ENCODE measurements at places on chromosomes 2 and 18. TPM values are rescaled to one million over a fixed set of nuclear protein-coding genes. Genes with fewer than 3 reads are reported as not detected.

DNA sequence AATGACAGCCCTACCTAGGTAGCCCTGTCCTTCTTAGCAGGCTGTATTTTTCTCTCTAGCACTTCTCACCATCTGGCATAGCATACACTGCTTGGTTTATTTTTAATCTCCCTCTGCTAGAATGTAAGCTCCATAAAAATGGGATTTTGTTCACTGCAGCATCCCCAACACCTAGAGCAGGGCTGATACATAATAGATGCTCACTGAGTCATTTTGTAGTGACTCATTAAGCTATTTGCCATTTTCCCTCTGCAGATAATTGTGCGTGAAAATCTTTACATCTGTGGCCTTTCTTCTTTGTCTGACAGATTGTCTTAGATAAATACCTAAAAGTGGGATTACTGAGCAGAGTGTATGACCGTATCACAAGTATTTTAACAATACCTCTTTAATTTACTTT, 82.5 kb downstream of the CERS6 start:
- no peak for DNase-seq

- peak; percentile 71 for DNase-seq
Observed at GRCh38 chr2:119659601-119660342, 19.2 kb upstream of the TMEM177 start.

- DNase-seq = no peak
Observed at GRCh38 chr2:240670402-240670801, 12.3 kb downstream of the AQP12B start.

GRCh38 chr2:36596397-36596796, 1.6 kb downstream of the FEZ2 start:
- DNase-seq = no peak

DNA sequence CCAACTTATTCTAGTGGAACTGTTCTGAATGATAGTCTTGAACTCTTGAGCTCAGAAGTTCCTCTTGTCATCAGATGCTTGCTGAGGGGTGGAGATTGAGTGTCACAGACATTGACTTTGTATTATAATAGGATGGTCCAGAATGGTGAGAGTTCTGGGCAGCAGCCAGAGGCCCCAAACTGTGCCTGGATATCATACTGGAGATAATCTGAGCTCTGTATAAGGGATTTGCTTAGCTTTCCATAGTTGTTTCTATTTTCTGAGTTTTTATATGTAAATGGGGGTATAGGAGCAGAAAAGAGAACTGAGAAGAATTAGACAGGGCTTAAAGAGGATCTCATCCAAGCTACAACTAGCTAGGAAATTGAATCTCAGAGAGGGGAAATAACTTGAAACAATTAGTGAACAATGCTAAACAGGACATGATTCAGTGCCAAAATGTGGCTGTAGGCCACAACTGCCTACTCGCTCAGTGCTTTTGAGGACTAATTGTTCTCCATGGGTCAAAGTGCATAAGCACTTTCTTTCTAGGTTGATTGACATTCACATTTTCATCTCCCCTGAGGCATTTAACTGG, 10.1 kb upstream of the LCLAT1 start:
- DNase-seq = no peak

GRCh38 chr2:63876311-63876710, 34.6 kb downstream of the UGP2 start:
- DNase-seq = no peak

- peak; percentile 15 for DNase-seq
Observed at GRCh38 chr2:127615511-127616166, 30.3 kb upstream of the GPR17 start.

- peak; percentile 64 for DNase-seq
Observed at GRCh38 chr18:63951302-63951705, 2.2 kb downstream of the HMSD start.

- DNase-seq = no peak
Observed at GRCh38 chr2:108805782-108806181, 19.2 kb downstream of the CCDC138 start.

- peak; percentile 20 for DNase-seq
Observed at GRCh38 chr18:34222307-34223163, 2.2 kb downstream of the NOL4 start.

- DNase-seq = no peak
Observed at GRCh38 chr18:59718464-59719157, 21.4 kb upstream of the CCBE1 start.

GRCh38 chr2:112001942-112002341, 53.1 kb upstream of the TMEM87B start:
- no peak for DNase-seq

DNA sequence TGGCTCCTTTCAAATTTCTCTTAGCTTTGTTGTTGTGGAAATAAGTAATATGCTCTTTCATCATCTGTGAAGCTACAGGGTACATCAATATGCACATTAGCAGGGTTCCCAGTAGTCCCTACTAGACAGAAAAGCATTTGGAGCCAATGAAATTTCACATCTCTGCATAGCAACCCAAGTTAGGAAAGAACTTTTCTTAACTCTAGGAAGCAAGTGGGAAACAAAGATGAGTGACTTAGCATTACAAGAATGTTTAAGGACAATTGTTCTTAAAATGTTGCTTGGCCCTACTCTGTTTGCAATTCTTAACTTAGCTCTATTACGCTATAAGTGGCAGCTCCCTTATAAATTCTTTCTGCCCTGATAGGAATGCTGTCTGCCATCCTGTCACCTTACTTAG, 39.6 kb downstream of the ZEB2 start:
- no peak for DNase-seq

DNA sequence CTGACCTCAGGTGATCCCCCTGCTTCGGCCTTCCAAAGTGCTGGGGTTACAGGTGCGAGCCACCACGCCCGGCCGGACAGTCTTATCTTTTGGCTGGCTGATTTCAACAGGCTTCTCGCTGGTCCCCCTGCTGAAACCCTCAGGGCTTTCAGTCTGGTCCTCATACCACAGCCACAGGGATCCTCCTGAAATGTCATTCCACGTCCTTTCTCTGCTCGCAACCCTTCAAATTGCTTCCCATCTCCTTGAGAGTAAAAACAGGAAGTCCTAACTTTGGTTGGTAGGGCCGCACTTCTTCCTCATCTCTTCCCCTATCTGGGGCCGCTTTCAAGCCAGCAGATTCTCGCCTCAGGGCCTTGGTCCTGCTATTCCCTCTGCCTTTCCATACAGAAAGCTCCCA, 1.4 kb upstream of the CAB39 start:
- DNase-seq = no peak

DNA sequence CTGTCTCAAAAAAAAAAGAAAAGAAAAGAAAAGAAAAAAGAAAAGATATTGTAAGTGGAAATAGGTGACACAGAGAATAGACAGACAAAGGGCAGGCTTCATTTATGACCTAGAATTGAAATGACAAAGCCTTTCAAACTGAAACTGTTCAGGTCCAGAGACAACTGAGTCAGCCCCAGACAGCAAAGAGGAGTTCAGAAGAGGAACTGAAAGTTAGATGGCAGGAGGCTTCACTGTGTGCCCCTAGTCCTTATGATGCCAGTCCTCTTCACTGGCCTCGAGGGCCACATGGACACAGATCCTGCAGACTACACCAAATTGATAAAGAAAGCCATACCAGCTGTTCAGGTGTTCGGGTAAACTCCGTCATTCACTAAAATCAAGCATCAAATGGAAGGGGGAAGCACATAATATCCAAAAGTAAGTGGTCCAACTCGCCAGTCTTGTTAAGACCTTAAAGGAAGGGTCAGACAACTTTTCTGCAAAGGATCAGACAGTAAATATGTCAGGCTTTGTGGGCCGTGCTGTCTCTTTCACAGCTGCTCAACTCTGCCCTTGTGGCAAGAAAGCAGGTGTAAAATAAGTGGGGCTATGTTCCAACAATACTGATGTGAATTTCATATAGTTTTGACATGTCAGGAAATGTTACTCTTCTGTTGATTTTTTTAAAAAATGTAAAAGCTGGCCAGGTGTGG, 231.9 kb upstream of the MGAT5 start:
- peak; percentile 15 for DNase-seq

DNA sequence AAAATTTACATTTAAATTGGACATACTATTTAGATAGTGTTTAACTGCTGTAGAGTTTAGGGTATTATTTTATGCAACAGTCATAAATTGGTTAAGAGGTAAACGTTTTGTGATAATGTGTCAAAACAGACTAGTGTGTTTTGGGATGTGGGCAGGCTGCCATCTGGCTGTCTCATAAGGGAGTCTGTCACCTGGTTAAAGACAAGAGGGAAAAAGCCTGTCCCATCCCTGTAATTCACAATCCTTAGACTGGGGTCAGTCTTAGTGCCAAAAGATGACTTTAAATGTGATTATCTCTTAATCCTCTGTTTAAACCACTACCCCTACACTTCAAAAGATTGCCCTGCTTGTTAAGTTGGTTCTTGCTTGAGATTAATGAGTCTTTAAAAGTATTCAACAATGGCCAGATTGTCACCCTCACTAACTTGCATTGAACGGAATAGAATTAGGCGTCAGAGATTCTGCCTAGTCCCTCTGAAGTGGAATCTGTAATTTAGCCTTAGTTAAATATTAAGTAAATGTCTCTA, 59.2 kb downstream of the SGPP2 start:
- peak; percentile 18 for DNase-seq

- DNase-seq = no peak
Observed at GRCh38 chr2:163775304-163775703, 39.5 kb upstream of the FIGN start.

- peak; percentile 19 for DNase-seq
Observed at GRCh38 chr18:23585007-23585871, 1.1 kb downstream of the NPC1 start.

DNA sequence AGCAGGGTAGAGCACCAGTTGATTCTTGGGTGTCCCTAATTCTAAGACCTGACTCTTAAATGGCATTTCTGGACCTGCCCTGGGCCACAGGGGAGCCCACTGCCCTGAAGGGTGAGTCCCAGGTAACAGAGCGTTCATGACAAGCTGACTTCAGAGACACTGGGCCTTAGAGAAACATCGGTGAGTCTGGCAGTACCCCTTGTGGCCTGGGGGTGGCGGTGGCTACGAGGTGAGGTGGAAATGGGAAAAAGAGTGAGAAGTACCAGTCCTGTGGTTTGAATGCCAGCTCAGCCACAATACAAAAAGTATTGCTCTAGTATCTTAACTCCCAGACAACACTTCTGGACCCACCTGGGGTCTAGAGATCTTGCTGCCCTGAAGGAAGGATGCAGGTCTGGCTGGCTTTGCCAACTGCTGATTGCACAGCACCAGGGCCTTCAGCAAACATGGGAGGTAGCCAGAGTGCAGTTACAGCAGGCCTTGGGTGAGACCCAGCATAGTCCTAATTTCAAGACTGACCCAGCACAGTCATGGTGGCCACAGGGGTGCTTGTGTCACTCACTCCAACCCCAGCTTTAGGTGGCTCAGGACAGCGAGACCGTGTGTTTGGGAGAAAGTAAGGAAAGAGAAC, 44.5 kb downstream of the USP34 start:
- peak; percentile 87 for DNase-seq

- no peak for DNase-seq
Observed at GRCh38 chr2:216881411-216881810, 21.5 kb upstream of the TNP1 start.

- no peak for DNase-seq
Observed at GRCh38 chr2:208329485-208329884, 63.4 kb downstream of the PIKFYVE start.

Gene GIGYF2
- total RNA-seq = 51.9 TPM

Gene NT5DC4
- total RNA-seq = not detected

Gene PKDCC
- not detected for total RNA-seq

Gene AAMP
- 49.7 TPM for total RNA-seq

Gene SIGLEC15
- total RNA-seq = not detected

Gene ANKRD62
- total RNA-seq = not detected

Gene RGPD8
- total RNA-seq = 9.2 TPM

Gene RAB1A
- total RNA-seq = 77.1 TPM

Gene SPIRE1
- total RNA-seq = 3.0 TPM

Gene ZNF892
- total RNA-seq = 3.8 TPM

Gene EMILIN2
- total RNA-seq = 15.7 TPM
